ENCODE measurements at places on chromosomes 2 and 18.

DNA sequence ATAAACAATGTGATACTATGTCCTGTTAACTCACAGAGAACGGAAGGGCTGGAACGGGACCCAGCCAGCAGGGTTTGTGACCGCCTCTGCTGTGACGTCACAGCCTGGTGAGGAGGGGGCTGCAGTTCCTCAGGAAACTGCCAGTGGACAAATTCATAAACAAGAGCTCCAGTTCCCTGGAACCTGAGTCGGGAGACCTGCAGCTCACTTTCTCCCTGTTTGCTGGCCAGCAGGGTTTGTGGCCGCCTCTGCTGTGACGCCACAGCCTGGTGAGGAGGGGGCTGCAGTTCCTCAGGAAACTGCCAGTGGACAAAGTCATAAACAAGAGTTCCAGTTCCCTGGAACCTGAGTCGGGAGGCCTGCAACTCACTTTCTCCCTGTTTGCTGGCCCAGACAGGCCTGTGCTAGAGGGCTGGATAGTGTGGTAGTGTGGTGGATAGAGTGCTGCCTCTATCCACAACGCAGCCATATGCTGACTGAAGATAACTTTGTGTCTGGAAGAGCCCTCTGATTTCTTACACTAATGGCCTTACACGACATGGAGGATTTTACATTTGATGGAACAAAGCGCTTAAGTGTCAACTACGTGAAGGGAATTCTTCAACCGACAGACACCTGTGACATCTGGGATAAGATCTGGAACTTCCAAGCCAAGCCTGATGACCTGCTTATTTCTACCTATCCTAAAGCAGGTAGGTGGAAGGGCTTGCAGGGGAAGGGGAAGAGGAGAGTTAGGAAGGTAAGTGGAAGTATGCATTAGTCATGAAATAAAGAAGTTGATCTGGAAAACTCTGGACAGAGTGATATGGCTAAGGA, at the start of gene SULT1C4:
Gene SULT1C4 (plus strand): TSS at position 140 of the 816 bp plus-strand sequence. CDS start 384 bp downstream, at position 524.
- no peak for DNase-seq

- no peak for DNase-seq
Measured at GRCh38 chr2:157903151-157903550, 27.0 kb upstream of the ACVR1 start.

GRCh38 chr18:355678-356077, 87.8 kb upstream of the THOC1 start:
- no peak for DNase-seq

DNA sequence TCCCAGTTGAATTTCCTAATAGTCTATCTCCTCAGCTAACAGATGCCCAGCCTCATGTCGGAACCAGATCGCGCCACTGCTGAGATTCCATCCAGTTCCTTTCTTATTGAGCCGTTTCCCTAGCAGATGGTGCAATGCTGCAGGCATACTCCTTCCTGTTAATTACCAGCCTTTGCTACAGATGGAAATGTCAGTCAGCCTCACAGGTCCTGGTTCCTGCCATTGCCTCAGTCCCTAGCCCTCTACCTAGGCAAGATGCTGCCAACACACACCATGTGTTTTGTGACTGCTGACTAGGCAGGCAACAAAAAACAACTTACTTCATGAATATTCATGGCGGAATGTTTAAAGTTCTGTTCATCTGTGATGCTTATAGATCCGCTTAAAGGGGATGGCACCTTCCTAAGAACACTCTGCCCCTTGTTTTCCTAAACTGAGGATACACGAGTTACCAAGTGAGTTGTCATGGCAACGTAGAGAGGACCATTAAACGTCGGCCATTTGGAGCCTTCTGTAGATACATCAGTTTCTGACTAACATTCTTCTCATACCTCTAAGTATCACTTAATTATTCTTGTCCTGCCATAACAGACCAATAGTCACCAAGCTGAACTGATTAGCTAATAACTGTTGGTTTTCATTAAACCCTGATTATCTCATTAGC, 749.5 kb downstream of the RNF144A start:
- no peak for DNase-seq

- no peak for DNase-seq
Measured at GRCh38 chr2:53576166-53576565, 191.4 kb upstream of the CHAC2 start.

GRCh38 chr2:133755480-133756300, 187.4 kb upstream of the NCKAP5 start:
- DNase-seq = no peak

GRCh38 chr2:183359867-183360266, 235.6 kb downstream of the NUP35 start:
- DNase-seq = no peak

DNA sequence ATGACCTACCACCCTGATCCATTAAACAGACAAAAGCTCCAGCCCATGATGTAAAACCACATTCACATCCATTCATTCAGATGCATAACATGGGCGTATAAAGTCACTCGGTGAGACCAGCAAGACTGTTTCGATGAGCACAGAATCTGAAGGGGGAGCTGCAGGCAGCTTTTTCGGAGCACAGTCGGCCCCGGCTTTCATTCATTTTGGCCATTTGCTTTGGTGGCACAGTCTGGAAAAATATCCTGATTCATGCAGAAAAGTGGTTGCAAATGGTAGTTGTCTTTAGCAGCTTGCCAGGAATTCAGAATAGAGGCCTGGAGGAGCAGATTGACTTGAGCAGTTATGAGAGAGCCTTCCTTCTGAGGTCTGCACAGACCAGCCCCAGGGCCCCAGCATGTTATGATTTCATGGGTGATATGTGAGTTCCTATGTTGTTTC, 11.2 kb downstream of the ARID5A start:
- DNase-seq = no peak

GRCh38 chr2:80028584-80028983, 276.0 kb downstream of the LRRTM1 start:
- no peak for DNase-seq

- no peak for DNase-seq
Measured at GRCh38 chr2:131112529-131112928, 7.4 kb downstream of the PLEKHB2 start.

- no peak for DNase-seq
Measured at GRCh38 chr2:226164512-226164911, 635.1 kb downstream of the IRS1 start.

DNA sequence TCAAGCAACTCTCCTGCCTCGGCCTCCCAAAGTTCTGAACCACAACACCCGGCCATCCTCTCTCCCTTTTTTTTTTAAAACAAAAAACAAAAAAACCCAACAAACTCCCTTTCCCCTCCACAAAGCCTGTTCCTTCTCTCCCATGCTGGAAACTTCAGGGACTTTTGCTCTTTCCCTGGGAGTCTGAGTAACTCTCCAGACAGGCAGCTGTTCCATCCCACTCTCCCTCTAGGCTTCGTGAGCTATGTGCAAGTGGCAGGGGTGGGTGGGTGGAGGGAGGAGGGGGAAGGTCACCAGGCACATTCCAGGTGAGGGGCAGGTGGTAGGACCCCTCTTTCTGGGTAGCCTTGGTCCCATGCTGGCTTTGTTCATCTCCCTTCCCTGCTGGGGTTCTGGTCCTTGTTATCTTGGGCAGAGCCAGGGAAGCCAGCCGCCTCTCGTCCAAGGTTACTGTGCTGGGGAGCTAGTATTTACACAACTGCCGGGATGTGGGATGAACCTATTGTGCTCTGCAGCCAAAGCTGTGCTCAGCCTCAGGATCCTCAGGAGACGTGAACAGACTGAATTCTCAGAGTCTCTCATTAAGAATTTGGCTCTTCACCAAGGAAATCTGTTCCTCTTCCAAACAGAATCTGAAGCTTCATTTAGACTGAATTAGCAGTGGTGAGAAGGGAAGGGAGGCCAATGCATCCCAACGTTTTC, 106.9 kb downstream of the LIPG start:
- DNase-seq = no peak

GRCh38 chr18:45482286-45482685, 133.0 kb upstream of the SLC14A2 start:
- no peak for DNase-seq

- no peak for DNase-seq
Measured at GRCh38 chr2:5482929-5483331, 209.3 kb upstream of the SOX11 start.

DNA sequence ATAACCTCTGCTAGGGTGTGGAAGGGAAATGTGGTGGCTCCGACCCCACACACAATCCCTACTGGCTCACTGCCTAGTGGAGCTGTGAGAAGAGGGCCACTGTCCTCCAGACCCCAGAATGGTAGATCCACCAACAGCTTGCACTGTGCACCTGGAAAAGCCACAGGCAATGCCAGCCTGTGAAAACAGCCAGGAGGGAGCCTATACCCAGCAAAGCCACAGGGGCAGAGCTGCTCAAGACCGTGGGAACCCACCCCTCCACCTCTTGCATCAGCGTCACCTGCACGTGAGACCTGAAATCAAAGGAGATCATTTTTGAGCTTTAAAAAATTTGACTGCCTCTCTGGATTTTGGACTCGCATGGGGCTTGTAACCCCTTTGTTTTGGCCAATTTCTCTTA, 249.0 kb upstream of the CDH2 start:
- DNase-seq = no peak

GRCh38 chr2:41736105-41736567, 311.7 kb upstream of the PKDCC start:
- no peak for DNase-seq

GRCh38 chr2:150520887-150521664, 33.6 kb upstream of the RND3 start:
- DNase-seq = no peak

DNA sequence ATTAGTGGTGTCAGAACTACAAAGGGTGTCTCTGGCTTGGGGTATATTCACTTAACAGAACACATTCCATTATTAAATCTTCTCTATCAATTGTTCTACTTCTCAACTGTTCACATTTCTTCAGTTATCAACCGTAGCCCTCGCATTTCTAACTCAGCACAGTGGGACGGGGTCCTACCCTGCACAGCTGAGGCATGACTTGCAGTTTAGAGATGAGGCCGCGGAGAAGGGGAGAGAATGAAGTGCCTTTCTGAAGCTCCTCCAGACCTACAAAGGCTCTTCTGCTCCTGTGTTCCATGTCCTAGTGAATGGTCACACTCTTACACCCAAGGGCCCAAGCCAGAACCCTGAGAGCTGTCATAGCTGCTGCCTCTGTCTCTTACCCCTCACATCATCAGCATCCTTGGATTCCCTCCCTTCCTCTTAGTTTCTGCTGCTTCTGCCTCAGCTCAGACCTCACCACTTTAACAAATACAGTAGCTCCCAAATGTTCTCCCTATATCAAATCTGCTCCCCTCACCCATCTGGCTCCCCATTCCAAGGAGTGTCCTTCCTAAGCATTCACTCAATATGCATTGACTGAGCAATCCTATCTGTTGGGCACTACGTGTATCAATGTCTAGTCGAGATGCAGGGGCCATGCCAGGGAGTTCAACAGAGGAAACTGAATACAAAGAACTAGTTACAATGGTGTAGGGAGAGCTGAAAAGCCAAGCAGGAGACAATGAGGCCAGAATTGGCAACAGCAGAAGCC, 34.3 kb upstream of the MRPL19 start:
- no peak for DNase-seq

DNA sequence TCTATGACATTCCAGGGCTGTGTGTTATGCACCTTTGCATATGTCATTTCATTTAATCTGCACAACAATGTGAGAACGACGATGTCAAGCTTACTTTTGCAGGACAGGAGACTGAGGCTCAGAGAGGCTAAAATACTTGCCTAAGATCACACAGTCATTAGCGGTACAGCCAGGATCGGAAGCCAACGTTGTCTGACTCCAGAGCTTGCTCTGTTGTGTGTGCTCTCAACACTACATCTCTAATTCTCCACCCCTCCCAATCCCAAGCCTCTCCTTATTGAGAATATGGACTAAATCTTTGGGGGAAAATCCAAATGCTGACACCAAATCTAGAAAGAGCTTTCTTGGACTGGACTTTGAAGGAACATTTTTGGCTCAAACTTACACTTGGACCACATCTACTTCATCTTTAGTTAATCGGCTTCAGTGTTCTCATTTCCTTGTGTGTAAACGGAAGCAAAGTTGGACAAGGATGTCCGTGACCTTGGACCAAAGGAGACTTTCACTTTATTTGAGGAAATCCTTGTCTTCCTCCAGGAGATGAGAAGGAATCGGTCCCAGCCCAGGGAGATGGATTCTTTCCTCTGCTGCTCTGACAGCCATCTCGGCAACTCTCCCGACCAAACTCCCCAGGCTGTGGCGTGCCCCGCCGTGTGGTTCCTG, 242.4 kb downstream of the LPIN1 start:
- no peak for DNase-seq

GRCh38 chr2:231065966-231066365, 9.3 kb downstream of the PSMD1 start:
- no peak for DNase-seq

- no peak for DNase-seq
Measured at GRCh38 chr2:161004379-161004778, 155.8 kb upstream of the TANK start.

GRCh38 chr18:28152354-28152753, 24.6 kb downstream of the CDH2 start:
- no peak for DNase-seq

DNA sequence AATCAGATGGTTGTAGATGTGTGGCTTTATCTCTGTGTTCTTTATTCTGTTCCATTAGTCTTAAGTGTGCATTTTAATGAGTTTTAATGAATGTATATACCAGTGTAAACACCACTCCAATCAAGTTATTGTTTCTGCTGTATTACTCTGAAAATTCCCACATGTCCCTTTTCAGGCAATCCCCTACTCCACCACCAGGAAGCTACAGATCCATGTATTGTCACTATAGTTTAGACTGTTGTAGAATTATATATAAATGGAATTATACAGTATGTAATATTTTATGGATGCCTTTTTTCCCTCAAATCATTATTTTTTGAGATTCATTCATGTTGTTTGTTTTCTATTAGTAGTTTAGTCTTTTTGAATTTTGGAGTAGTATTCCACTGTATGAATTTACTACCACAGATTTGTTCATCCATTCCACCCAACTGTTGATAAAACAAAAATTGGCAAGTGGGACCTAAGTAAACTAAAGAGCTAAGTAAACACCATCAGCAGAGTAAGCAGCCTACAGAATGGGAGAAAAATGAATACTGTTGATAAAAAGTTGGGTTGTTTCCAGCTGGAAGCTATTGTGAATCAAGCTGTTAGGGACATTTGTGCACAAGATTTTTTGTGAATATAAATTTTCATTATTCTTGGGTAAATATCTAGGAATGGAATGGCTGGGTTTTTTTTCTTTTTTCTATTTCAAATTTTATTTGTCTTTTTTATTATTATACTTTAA, 262.0 kb downstream of the CAMKMT start:
- no peak for DNase-seq

Measured in effector CD8-positive, alpha-beta T cell (primary cell).